ENCODE measurements at places on chromosomes 16 and 17.

DNA sequence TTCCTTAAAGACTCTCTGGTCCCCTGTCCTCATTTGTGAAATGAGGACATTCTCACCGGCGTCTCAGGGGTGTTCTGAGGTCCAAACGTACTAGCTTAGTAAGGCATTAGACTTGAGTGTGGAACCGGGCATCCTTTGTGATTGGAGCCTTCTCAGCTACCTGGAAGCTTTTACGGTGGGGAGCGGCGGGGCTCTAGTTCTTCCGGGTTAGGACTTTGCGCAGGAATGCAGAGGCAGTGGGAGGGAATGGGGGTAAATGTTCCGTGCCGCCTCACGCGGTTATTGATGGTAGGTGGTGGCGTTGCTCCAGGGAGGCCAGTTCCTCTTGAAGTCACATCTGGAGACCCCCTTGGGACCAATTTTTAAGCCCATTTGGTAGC, 113.6 kb downstream of the SNX29 start:
- no peak for DNase-seq

GRCh38 chr16:668519-669171, 713 bp downstream of the RHOT2 start:
- DNase-seq: no peak

DNA sequence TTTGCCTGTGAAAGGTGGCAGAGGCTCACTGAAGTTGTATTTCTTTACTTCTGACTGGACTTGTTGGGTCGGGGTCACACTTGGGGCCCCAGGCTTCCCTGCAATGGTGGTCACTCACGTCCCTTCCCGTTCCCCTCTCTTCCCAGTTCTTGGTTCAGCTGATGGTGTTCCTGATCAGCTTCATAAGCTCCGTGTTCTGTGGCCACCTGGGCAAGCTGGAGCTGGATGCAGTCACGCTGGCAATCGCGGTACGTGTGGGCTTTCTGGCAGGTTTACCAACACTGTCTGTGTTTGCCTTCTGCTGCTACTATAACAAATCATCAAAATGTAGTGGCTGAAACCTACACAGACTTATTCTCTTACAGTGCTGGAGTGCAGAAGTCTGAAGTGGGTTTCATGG, 8.6 kb downstream of the SLC47A1 start:
- no peak for DNase-seq

DNA sequence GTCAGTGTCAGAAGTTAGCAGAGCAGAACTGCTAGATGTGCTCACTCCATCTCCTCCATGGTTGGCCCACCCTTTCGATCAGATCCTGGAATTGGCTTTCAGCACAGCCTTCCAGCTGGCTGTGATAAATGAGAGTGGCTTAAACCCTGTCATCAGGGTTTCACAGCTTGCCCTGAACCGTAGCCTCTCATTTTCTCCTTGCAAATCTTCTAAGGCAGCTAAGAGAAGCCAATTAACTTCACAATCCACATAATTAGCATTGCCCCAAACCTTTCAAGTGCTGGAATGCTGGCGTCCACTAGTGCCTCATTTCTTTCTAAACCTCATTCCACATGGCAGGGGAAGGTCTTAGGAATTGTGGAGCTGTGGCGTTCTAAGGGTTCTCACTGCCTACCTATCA, 21.7 kb downstream of the MILR1 start:
- no peak for DNase-seq

GRCh38 chr16:11603331-11603750, 16.6 kb upstream of the LITAF start:
- no peak for DNase-seq

GRCh38 chr17:72898725-72899124, 193.8 kb downstream of the SLC39A11 start:
- DNase-seq: no peak

- DNase-seq: no peak
Observed at GRCh38 chr16:5015351-5015750, 18.4 kb downstream of the NAGPA start.

DNA sequence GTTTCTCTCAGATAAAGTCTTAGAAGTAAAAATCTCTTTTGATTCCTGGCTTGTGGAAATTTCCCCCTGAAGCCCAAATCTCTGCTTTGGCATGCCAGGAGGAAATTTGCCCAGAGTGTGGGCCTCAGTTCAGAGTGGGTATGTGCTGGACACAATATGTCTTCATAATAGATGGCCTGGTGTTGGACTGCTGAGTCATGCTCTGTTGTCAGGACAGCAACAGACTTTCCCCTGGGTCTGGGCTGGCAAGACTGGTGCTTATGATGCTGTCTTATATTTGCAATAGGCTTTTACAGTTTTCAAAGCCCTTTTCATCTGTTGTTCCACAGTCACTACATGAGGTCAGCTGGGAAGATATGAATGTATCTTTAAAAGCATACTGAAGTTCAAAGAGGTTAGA, 57.0 kb downstream of the SHISA9 start:
- DNase-seq: peak; percentile 17

GRCh38 chr17:74545843-74546230, at the start of gene CD300C:
CD300C (minus strand) TSS chr17:74546115; CDS start chr17:74545782, 333 bp downstream.
- no peak for DNase-seq

DNA sequence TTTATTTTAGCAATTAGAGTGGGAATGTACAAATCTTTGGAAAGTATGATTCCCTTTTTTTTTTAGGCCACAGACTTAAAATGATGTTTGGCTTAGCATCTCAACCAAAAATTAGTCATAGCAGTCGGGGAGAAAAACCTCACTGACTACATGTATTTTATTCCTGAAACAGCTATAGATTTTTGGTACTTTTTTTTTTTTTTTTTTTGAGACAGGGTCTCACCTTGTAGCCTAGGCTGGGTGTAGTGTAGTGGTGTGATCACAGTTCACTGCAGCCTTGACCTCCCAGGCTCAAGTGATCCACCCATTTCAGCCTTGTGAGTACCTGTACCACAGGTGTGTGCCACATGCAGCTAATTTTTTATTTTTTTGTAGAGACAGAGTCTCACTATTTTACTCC, 23.4 kb downstream of the RNFT1 start:
- DNase-seq: no peak

DNA sequence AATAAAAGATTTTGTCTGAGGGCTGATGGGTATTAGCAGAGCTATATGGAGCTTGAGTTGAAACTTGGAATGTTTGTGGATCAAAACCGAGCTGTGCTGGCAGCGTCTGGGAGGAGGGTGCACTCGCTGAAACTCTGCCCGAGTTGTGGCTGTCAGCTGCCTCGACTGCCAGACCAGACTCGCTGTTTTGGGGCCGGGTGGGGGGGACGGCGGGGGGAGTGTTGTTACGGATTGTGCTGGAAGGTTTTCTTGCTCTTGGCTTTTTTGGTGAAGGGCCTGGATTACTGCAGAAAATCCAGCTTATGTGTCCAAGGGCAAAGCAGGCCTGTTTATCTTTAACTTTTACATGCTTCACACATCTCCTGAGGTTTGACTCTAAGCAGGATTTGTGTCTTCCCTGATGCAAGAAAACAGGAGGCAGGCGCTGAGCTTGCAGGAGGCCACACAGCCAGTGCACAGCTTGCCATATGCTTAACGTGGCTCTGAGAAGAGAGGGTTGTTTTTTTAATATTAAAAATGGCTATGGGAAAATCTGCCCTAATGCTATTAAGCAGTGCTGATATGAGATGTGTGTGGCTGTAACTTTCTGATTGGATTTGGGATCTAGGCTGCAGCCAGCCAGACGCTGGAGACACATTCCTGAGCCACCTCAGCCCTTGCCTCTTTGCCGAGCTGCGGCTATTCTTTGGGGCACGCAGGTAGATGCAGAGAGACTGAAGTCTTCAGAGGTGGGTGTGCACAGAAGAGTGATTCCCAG, 20.5 kb upstream of the RPTOR start:
- no peak for DNase-seq

- no peak for DNase-seq
Observed at GRCh38 chr16:52499060-52499440, 47.9 kb downstream of the TOX3 start.

- DNase-seq: peak; percentile 55
Observed at GRCh38 chr17:51275381-51275780, 15.0 kb downstream of the UTP18 start.

DNA sequence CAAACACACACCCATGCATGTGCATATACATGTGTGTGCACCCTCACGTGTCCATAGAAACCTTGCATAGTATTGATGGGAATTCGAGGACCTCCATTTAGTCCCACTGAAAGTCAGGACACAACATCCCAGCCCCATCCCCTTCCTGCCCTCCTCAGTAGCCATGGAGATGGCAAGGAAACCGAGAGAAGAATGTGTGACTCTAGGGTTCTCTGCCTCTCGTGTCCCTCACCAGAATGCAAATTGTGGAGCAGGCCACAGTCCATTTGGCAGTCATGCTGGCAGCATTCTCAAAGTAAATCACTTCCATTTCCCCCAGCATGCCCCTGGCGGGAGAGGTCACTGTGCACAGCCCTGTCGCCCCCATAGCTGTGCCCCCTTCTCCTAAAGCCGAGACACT, 141.1 kb downstream of the MSI2 start:
- no peak for DNase-seq

Measured in fibroblast of mammary gland (primary cell).